ENCODE measurements at places on chromosomes 11 and 22. TPM values are rescaled to one million over a fixed set of nuclear protein-coding genes. Genes with fewer than 3 reads are reported as not detected.

LRRC74B gene
- polyA plus RNA-seq = not detected

DNA sequence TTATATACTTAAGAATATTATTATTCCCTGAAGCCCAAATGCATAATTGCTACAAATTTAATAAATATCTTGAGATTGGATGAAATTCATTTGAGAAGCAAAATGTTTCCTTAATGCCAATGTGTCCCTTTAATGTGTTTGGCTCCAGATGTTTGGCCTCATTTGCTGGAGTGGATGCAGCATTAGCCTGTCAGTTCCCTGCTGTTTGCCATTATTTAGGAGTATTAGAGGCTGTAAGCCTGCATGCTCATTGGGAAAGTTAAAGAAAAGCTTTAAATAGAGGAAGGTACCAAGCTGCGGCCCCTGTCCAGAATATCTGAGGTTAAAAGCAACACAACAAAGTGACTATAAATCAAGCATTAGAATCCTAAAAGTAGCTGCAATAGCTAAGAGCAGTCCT lies 54.8 kb upstream of the PITPNB start:
- no peak for DNase-seq

NNMT gene
- 0.40 TPM for polyA plus RNA-seq

GRCh38 chr11:112579282-112579681 lies 318.6 kb upstream of the PLET1 start:
- no peak for DNase-seq

TMPRSS4 gene
- polyA plus RNA-seq = 0.35 TPM

DNA sequence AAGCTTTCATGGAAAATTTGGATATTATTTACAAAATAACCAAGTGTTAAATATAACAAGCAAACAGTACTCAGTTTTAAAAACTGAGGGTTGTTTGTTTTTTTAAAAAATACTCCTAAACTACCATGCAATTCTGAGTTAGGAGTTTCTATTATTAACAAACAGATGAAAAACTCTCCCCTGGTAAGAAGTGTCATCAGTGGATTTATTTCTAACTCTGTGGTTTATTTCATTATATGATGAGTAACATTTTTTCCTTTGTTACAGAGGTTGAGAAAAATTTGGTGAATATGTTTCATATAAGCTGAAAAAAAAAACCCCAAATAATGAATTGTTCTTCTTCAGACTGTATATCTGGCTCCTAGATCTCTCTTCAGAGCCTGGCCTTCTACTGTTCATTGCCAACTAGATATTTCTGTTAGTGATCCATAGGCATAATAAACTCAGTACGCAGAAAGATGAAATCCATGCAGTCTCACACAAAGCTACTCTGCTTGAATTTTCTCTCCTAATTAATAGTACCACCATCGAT lies 29.4 kb upstream of the PDE3B start:
- DNase-seq = no peak

DNA sequence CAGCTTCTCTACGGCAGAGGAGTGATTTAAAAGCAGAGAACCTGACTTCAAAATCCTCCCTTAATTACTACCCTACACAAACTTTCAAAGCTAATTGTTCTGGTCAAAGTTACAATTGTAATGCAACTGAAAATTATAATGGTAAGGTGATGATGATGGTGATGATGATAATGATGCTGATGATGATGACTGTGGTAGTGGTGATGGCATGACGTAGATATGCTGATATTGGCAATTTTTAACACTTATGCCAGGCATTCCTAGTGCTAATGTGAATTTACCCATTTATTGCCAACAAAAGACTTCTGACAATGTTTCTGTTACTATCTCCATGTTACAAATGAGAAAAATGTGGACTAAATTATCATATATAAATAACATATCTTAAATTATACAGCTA lies 1831.1 kb downstream of the LRRC4C start:
- no peak for DNase-seq

ASCL2 gene
- polyA plus RNA-seq = 0.73 TPM

CCDC188 gene
- polyA plus RNA-seq = not detected

SLC29A2 gene
- polyA plus RNA-seq = 26.0 TPM

DNA sequence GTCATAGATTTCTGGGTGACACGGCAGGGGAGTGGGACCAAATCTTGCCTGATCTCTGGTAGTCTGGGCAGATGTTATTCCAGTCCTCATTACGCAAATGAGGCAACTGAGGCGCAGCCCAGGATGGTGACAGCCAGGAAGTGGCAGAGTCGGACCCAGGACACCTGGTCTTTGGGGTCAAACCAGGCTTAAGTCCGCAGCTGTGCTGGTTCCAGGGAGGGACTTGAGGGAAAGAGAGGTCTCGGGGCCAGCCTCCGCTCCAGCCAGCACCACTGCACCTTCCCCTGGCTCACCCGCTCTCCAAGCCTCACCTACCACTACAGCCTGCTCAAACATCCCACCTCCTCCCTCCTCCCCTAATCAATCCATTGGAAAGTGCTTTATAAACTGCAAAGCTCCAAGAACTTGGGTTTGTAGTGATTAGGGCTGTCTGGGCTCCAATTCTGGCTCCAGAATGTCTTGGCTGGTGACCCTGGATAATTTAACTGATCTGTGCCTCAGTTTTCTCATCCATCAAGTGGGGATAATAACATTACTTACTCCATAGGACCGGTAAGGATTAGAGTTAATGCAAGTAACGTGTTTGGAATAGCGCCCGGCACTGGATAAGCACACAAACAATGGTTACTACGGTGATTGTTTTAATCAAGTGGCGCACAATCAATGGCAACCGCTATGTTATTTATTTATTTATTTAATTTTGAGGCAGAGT lies 526 bp upstream of the PNPLA5 start:
- peak; percentile 61 for DNase-seq

OR51Q1 gene
- not detected for polyA plus RNA-seq

DNA sequence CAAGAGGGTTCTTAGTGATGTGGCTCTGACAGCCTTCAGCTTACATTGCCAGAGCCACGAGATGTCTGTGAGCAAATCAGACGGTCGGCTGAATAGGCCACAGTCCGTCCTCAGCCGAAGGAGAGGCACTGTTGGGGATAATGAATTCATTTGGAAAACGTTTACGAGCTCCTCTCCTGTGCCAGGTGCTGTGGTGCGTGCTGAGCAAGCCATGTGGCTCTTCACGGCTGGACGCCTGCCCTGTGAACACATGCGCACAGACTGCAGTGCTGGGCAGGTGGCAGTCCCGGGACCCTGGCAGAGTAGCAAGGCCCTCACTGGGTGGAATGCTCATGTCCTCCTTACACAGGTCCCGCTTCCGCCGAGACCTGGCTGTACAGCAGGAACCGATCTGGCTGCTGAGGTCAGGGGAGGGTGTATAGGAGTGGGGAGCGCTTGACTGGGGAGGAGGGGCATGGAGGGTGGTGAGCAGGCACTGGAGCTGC lies 6.8 kb downstream of the TBC1D22A start:
- DNase-seq = no peak

CTSC gene
- polyA plus RNA-seq = 444 TPM

MAPK8IP2 gene
- 0.15 TPM for polyA plus RNA-seq

GRCh38 chr11:25520459-25520858 lies 811.5 kb upstream of the ANO3 start:
- no peak for DNase-seq

- DNase-seq = no peak
Observed at GRCh38 chr11:65709661-65710060, 2.4 kb upstream of the KAT5 start.

- no peak for DNase-seq
Observed at GRCh38 chr22:49380828-49381114, 446.9 kb downstream of the BRD1 start.

DNA sequence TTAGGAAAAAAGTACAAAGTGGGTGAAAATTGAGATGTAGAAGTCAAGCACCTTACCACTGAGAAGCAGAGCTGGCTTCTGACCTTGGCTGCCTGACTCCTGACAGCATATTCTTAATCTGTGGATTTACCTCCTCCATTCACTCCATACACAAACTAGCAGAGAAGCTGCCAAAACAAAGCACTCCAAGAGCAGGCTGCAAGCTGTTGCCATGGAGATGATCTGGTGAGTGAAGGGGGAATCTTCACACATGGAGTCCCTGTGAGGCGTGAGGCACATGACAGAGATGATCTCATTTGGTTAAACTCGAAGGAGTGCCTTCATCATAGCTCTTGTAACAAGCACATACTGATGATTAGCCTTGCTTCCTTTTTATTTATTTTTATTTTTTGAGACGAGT lies 16.1 kb downstream of the COMMD9 start:
- DNase-seq = no peak

KIAA1671 gene
- polyA plus RNA-seq = 6.1 TPM

GRCh38 chr11:122963961-122964360 lies 17.7 kb downstream of the BSX start:
- DNase-seq = no peak

MED15 gene
- 27.7 TPM for polyA plus RNA-seq

DNA sequence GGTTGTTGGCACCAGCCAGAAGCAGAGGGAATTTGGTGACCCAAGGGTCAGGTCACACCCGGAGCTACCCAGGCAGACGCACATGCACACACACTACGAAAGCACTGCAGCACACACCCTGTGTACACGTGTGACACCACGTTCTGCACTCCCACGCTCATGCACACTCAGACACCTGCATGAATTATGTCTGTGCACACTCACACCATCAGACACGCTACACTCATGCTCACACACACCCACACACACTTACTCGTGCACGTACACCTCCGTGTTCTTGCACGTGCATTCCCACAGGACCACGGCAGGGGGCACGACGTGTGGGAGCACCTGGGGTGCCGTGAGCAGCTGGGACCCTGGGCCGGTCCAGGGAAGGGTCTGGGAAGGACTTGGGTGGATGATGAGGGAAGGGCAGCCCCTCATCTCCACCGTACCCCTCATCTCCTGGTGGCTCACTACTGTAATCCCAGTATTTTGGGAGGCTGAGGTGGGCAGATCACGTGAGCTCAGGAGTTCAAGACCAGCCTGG lies 20.8 kb upstream of the GAL start:
- no peak for DNase-seq

DNA sequence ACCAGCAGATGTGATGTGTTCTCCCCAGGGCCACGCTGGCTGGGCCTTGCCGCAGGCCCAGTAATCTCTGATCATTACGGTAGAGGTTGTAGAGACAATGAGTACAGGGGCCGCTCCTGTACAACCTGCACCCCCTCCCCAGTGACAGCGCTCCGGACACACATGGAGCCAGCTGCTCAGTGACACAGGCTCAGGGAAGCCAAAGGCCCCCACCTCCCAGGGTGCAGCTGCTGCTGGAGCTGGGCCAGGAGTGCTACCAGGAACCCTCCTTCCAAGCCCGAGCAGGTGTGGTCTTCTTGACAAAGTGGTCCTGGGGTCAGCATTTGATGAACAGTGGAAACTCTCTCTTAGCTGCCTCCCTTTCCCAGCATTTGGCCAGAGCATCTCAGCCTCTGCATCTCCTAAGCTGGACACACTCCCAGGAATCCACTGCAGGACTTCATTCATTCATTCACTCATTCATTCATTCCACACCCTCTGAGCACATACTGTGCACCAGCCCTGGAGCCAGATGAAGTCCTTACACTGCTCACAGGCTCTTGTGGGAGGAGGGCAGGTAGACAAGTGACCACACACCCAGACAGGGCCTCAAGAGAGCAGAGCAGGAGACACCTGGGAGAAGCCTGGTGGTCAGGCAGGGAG lies 49.6 kb upstream of the MPEG1 start:
- DNase-seq = no peak

DNA sequence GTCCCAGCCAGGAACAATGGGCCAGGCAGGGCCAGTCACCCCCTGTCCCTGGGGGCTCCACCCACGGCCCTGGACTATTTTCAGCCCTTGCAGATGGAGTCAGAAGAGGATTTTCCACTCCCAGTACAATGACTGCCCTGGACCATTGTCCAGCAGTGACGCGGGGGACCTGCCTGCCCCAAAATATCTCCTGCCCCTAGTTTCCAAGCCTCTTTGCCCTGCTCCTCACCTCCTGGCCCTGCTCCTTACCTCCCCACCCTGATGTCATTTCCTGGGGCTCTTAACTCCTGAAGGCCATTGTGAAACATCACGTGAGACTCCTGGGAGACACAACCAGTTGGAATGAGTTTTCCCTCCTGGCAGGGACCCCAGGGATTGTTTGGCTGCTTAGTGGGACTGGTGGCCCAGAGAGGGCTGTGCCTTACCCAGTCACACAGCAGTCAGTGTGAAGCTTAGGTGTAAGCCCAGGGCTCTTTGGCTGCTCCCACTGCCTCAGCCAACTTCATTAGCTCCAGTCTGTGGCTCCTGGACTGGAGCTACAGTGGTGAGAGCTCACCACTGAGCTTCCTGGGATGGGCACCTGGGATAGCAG lies 22.2 kb downstream of the P2RY2 start:
- DNase-seq = no peak

KDM2A gene
- polyA plus RNA-seq = 25.0 TPM

DNA sequence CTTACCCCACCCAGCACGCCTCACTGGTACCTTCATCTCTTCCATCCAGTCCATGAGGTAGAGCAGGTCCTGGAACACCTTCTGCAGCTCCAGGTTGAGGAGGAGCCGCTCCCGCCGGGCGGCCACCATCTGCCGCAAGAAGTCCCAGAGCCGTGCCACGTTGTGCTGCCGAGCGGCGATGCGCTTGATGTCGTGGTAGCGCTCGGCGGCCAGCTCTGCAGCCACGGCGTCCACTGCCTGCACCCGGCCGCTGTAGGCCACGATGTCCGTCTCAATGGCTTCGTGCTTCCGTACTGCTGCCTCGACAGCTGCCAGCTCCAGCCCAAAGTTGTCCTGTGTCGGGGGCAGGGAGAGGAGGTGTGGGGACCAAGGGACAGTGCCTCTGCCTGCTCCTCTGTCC lies 21.5 kb downstream of the SPTBN2 start:
- no peak for DNase-seq

All from GM23338 (cell line).